Uterus (tissue), 4 donors: ENCODE measurements at places on chromosomes 1 and 21. TPM values are rescaled to one million over a fixed set of nuclear protein-coding genes. Genes with fewer than 3 reads are reported as not detected.

The RXFP4 gene
- total RNA-seq: not detected

The OR2M3 gene
- not detected for total RNA-seq

The ZNF695 gene
- not detected for total RNA-seq

DNA sequence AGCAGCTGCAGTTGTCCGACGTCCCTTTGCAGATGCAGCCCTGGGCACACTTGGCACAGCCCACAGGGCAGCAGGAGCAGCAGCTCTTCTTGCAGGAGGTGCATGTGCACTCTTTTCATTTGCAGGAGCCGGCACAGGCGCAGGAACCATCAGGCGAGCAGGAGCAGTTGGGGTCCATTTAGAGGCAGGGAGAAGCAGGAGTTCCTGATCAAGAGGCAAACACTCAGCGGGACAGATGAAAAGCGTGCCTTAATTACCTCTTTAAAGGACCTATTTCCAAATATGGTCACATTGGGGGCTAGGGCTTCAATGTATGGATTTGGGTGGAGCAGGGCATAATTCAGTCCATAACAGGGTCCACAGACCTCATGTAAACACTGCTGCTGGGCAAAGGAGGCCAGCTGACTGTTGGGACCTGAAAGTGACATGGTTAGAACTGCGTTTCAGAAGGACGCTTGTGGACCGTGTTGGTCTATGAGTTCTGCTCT, 4.3 kb upstream of the CPLANE2 start:
- DNase-seq: no peak

GRCh38 chr1:76287917-76288316, 213.4 kb downstream of the ST6GALNAC3 start:
- DNase-seq: no peak
